NCI-H2081 treated with DMSO at 0.1 percent for 48 hours (cell line): ENCODE measurements at places on chromosomes 1 and 21.

DNA sequence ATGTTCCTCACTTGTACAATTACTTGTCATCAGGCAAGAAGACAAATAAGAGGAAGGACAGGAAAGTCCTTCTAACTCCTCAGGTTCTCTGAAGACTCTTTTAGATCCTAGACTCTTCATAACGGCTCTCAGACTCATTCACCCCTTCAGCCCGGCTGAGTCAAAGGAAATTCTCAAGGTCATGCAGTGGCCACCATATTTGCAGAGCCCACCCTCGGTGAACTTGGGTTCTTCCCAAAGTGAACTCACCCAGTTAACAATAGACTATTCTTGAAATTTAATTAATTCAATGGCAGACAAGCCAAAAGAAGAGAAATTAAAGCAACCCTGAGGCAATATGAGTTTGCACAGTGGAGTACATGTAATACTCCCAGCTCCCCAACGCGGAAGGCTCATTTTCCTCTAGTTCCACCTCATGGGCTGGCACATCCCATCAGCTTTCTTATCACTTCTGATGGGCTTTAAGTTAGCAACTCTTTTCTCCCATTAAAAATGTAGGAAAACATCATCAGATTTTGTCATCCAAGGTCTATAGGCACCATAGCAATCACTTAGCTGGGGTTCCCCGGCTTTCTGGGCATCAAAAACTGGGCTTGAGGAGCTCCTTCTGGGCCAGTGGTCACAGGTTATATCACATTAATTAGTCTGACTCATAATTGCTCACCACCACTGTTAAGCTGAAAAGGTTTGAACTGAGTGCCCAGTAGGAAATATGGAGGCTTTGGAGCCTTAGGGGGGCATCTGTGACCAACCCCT lies 27.8 kb upstream of the TIAM1 start:
- DNase-seq = no peak

DNA sequence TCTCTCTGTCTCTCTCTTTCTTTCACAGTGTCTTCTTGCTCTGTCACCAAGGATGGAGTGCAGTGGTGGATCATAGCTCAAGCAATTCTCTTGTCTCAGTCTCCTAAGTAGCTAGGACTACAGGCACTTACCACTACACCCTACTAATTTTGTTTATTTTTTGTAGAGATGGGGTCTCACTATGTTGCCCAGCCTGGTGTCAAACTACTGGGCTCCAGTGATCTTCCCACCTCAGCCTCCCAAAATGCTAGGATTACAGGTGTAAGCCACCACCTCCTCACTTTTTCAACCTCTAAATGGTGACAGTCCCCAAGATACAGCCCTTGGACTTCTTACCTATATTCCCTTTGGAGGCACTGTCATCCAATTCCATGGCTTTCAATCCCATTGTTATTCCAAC lies 50.5 kb upstream of the PUM1 start:
- no peak for DNase-seq

DNA sequence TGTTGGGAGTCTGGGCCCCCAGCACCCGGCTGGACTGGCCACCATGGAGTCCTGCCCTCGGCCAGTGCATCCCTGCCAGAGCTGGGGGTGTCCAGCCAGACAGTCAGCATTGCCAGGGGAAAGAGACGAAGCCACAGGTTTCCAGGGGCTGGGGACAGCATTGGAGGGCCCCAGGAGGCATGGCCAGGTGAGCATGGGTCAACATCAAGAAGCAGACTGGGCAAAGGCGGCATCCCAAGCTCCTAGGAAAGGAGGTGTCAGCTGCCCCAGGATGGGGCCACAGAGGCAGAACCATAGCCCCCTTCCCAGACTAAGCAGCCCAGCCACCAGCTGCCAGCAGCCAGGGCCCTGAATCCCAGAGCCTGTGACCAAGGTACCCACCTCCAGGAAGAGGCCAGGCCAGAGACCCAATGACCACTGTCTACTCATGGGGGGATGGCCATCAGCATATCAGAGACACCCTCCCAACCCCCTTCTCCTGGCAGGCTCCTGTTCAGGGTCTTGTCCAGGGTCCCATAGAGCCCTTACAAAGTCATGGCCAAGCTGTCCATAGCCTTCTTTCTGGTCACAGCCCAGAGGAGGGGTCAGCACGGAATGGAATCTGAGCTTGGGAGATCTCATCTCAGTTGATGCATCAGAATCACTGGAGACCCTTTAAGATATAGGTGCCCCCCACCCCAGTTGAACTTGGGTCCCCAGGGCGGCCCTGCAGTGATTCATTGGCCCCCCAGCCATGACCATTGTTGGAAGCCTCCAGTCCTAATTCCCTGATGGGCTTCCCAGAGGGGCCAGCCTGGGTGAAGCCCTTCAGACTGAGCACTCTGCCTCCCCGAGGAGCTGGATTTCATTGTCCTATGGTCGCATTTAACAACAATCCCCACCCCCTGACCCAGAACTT lies 32.5 kb downstream of the WNT3A start:
- no peak for DNase-seq

DNA sequence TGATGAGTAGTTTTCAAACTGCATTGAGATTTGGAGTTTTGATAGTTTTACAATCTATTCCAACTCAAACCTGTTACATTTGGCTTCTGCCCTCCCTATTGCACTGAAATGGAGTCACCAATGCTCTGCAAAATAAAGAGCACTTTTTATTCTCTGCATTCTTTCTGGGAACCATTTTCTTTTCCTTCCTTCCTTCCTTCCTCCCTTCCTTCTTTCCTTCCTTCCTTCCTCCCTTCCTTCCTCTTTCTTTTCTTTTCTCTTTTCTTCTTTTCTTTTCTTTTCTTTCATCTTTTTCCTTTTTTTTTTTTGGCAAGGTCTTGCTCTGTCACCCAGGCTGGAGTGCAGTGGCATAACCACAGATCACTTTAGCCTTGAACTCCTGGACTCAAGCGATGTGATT lies 114.2 kb downstream of the TBX19 start:
- DNase-seq = no peak

GRCh38 chr21:19648391-19648790 lies 1244.8 kb upstream of the TMPRSS15 start:
- no peak for DNase-seq

DNA sequence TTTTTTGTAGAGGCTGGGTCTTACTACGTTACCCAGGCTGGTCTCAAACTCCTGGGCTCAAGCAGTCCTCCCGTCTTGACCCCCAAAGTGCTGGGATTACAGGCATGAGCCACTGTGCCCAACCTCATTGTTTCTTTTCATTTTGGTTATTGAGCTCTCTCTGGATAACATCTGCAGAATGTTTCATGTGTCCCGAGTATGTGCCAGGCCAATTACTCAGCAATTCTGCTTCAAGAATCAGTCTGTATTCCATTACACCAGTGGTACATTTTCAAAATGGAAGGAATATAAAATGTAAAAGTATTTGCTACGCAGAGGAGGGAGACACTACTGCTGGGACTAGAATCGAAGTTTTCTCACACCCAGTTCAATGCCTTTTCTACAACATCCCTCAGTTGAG lies 1.7 kb upstream of the ELOA start:
- DNase-seq = no peak

- no peak for DNase-seq
Observed at GRCh38 chr1:6574025-6574620, 5.7 kb upstream of the ZBTB48 start.

- no peak for DNase-seq
Observed at GRCh38 chr21:41375875-41376274, 14.0 kb downstream of the MX2 start.

- no peak for DNase-seq
Observed at GRCh38 chr1:161076410-161076809, 6.7 kb upstream of the ARHGAP30 start.

DNA sequence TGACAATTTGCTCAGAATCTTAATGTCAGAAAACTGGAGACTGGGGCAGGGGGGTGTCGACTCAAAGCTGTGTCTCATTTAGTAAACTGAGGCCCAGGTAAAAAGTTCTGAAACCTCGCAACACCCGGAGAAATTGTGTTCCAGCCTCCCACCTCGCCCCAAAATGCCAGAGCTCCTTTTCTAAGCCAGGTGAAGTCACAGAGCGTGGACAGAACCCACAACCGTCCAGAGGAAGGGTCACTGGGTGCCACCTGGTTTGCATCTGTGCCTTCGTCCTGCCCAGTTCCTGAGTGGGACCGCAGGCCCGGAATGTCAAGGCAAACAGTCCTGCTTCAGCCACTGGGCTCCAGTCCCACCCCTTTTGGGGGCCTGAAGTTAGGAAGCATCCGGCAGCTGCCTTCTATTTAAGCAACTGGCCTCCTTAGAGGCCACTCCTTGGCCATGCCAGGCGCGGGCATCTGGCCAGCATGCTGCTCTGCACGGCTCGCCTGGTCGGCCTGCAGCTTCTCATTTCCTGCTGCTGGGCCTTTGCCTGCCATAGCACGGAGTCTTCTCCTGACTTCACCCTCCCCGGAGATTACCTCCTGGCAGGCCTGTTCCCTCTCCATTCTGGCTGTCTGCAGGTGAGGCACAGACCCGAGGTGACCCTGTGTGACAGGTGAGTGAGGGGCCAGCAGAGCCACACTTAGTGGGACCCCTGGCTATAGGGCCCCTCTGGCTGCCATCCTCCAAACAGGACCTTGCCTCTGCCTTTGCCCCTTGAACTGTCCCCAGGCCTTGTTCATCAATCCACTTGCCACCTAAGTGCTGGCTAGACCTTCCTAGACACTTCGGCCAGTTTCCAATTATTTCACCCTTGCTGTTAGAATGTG lies at the start of gene TAS1R1:
Gene TAS1R1, plus strand, starts transcription at position 401 of the 872 bp plus-strand sequence. Its CDS starts 67 bp downstream, at position 468.
- no peak for DNase-seq

DNA sequence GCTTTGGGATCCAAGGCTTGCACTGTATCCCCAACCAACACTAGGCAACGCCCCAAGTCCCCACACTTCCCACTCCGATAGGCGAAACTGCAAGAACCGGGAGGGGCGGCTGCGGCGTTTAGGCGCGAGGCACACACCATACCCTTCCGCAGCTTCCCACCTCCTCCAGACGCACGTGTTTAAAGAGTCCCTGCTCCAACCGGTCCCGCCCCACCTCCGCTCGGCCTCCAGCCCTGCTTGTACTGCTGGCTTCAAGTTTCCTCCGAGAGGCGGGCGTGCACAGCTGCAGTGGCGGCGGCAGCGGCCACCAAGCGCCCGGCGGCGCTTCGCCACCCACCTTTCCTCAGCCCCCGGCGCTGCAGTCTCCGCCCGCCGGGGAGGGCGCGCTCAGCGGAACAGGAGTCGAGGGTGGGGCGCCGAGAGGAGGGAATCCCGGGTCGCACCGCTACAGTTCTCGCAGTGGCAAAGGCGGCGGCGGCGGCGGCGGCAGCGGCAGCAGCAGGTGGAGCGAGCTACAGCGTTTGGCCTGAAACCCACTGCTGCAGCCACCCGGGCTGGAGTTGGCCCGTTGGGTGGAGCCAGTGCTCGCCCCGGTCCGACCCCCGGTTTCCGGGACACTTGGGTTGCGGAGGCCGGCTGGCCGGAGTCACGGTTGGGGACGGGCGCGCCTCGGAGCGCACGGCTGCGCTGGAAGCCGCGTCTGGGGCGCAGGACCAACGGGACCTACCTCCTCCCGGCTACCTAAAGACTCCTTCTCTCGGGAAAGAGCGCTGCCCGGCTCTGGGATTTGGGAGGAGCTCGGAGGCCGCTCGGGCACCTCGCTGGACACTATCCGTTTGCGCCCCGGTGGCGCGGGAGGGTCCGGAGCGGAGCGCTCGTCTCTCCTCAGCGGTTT lies at the start of gene CNIH3:
Gene CNIH3, plus strand, starts transcription at position 457 of the 895 bp plus-strand sequence. CDS start 858 bp downstream, outside the sequence.
- DNase-seq = no peak

GRCh38 chr1:207115269-207115668 lies 11.2 kb downstream of the C4BPA start:
- no peak for DNase-seq

DNA sequence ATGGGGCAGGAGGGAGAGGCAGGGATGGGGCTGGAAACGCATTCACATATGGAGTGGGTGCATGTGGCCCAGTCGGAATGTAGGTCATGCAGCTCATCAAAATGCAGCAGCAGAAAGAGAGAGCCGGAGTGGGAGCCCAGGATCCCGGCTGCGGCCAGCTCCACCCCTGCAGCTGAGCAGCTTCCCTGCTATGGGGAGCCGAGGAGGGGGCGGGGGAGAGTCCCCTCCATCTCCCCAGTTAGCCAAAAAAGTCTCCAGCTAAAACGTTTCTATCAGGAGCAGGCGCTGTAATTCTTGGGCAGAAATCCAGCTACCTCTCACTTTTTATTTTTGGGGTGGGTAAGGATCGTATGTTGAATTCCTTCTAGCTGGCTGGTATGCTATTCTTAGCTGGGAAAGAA lies 39.7 kb downstream of the MRPL37 start:
- DNase-seq = no peak

DNA sequence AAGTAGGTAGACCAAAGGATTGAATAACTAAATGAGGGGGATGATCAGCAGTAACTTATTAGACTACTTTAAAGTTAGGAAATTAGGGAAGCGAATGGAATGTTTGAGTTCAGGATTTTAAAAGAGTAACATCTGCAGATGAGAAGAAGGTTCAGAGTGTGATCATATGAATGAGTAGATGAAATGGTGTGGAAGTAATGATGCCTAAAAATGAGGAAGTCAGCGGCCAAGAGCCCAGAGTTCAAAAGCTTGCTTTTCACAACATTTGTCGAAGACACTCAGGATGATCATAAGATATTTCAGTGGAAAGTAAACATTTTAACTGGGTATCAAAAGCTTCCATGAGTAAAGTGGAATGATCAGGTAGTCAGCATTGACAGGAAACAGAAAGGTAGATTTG lies 299.4 kb downstream of the LRRIQ3 start:
- DNase-seq = no peak
